ENCODE measurements at places on chromosomes 7 and 10.
A peak's percentile ranks its signal among the peaks of the same experiment; 100 is the strongest.

DNA sequence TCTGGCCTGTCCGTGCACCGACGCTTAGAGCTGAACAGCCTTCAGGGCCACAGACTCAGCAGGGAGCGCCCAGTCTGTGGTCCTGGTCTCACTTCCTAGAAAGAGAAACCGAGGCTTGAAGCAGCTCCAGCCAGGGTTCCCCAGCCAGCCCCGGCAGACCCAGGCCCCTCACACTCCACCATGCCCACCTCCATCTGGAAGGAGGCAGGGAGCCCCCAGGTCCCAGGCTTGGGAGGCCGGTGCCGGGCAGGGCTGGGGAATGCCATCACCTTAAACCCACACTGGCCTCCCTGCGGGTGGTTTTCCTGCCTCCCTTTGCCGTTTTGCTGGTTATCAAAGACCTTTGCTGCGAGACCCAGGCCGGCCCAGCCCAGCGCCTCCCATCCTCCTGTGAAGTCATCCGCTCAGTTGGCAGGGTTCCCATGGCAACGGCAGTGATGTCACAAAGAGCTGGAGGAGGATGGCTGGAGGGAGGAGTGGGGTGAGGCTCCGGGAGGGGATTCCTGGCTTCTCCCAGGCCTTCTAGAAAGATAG is 24.0 kb downstream of the ELFN1 start:
- DNase-seq = no peak

DNA sequence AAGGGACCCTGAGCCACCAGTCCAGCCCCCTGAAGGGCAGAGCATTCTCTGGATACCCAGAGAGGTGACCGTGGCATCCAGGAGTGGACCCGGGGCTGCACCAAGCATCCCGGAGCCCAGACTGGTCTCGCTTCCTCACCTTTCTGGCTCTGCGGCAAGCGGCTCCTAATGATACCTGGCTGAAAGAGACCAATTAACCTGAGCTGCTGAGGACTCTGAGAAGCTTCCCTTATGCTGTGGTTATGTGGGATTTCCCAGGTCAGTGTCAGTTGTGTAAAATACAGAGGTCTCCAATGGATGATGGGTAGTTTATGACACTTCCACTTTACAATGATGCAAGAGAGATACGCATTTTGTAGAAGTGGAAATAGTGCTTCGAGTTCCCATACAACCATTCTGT is 51.5 kb downstream of the PFKFB3 start:
- no peak for DNase-seq

- no peak for DNase-seq
Measured at GRCh38 chr10:23556727-23557440, 118.0 kb downstream of the OTUD1 start.

GRCh38 chr7:55969391-55969790 is 5.0 kb downstream of the NIPSNAP2 start:
- DNase-seq = no peak

GRCh38 chr7:39926111-39926510 is 23.9 kb upstream of the CDK13 start:
- no peak for DNase-seq

GRCh38 chr10:17805921-17806577 is 3.1 kb upstream of the MRC1 start:
- DNase-seq = no peak

GRCh38 chr7:118075936-118076335 is 108.0 kb upstream of the LSM8 start:
- DNase-seq = no peak

- DNase-seq = no peak
Measured at GRCh38 chr10:82463614-82464013, 588.6 kb downstream of the NRG3 start.

DNA sequence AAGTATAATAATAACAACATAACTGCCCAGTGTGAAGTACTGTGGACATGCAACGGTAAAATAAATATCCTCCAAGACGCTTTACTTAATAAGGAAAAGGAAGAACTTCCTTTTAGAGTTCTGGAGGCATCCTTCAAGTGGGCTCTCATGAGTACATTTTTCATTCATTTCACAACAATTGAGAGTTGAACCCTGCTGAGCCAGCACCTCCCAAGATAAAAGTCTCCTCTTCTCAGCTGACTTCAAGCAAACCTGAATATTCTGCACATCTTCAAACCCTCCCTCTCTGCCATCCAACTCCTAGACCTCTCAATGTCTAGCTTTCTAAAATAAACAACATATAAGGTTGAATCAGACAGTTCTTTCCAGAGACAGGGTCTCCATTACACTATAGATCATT is 7.5 kb downstream of the CCDC71L start:
- DNase-seq = no peak

- DNase-seq = peak; percentile 3
Measured at GRCh38 chr7:80135309-80136104, 876 bp downstream of the GNAI1 start.

GRCh38 chr10:101295261-101295660 is 58.7 kb upstream of the BTRC start:
- no peak for DNase-seq

- DNase-seq = no peak
Measured at GRCh38 chr10:125578658-125579315, 104.2 kb downstream of the TEX36 start.

GRCh38 chr10:131113709-131114291 is 197.7 kb downstream of the TCERG1L start:
- DNase-seq = no peak

DNA sequence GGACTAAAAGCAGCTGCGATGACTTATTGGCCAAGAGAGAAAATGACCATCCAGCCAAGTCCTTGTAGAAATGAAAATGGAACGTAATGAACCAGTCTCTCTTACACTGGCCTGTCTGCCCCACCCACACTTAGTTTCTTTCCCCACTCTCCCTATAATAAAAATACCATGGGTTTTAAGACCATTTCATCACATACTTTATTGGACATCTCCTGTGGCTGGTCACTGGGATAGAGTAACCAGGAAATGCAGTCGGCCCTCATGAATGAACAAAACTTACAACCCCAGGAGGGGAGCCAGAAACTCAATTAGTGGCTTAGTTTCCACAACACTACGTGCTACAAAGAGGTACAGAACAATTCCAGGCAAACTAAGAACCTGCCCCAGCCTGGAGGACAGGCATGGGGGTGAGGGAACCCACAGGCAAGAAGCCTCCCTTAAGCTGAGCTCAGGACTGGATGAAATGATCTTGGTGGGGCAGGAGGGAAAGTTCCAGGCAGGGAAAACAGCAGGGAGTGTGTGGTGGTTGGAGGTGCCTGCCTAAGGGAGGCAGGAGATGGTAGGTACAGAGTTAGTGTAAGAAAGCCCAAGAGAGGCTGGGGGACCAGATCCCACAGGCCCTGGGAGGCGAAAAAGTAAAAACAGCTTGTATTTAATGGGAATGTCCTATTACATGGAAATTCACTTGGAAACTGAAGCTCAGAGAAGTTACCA is 29.6 kb downstream of the MKI67 start:
- DNase-seq = no peak

- DNase-seq = no peak
Measured at GRCh38 chr7:94350734-94351133, 44.0 kb upstream of the COL1A2 start.

DNA sequence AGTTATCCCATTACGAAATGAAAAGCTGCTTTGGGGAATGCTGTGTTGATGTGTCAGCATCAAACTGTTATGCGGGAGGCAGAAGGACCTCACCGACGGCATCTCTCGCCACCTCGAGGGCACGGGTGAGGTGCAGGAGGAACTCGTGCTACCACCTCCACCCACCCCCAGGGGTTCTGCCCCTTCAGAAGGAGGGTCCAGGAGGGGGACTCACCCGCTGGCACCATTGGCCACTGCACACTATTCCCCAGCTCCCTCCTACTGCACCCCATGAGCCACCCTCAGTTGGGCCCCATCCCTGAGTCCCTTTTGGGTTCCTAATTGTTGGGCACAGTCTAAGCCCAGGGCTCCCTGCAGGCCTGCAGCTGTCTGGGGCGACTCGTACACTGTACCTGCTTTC is 236.6 kb downstream of the PTPRN2 start:
- DNase-seq = no peak

GRCh38 chr10:9209105-9209798 is 1154.8 kb downstream of the GATA3 start:
- DNase-seq = peak; percentile 31

GRCh38 chr7:18740579-18740988 is 245.0 kb downstream of the HDAC9 start:
- DNase-seq = no peak

DNA sequence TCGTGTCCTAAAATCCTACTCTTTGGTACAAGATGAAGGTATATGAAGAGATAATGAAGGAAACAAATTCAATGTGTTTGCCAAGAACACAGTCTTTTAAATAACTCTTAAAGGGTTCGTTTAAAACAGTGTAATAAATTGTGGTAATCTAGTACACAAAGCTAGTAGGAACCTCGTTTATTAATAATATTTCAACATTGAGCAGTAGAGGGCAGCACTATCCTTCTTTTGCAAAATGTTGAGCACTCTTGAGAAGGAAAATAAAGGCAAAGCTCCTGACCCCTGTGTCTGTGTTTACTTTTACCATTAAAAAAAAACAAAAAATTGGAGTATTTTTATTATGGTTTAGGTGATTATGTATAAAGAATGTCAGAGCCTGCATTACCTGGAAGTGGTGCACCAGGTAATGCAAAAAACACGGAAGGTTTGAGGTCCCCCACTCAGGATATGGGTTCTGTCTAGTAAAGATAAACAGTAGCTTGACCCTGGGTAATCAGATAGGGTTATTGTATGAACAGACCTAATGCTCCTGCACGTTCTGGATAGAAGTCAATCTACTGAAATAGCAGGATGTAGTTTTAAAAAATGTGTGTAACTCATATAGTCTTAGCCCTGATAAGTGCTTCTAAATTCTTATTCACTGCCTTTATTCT is 5.7 kb upstream of the GOT1 start:
- DNase-seq = peak; percentile 11

GRCh38 chr7:75650062-75650461 is 88.7 kb downstream of the HIP1 start:
- no peak for DNase-seq

- DNase-seq = no peak
Measured at GRCh38 chr7:5671046-5671445, 110.4 kb downstream of the RNF216 start.

GRCh38 chr7:80087051-80087770 is 47.4 kb upstream of the GNAI1 start:
- DNase-seq = no peak

DNA sequence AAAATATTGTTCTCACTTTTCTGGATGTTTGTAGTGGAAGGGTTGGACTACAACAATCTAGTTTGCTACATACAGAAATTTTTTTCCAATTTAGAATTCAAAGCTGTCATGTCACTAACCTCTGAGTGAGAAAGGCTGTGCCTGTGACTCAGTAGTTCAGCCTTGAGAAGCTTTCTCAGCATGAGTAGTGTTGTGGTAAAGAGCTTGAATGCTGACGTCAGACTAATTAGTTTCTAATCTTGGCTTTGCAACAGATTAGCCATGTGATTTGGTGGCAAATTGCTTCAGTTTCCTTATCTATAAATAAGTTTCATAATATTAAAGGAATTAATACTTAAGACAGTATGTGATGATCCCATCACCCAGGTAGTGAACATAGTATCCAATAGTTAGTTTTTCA is 83.8 kb downstream of the ABCA13 start:
- DNase-seq = no peak

DNA sequence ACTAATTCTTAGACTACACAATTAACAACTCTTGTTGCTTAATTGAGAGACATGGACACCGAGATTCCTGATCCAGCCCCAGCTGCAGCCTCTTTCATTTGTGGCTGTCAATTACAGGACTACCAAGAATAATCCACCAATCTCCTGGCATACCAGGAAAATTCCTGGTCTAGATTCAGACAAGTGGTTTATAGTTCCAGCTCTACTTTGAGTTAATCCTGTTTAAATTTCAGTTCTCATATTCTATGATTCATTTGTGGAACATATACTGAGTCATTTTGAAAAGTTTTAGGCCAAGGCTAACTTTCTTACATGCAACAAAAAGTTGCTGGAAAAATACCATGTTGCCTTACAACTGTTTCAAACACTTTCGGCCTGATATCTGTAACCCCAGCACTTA is 253.5 kb downstream of the MAGI2 start:
- DNase-seq = no peak

DNA sequence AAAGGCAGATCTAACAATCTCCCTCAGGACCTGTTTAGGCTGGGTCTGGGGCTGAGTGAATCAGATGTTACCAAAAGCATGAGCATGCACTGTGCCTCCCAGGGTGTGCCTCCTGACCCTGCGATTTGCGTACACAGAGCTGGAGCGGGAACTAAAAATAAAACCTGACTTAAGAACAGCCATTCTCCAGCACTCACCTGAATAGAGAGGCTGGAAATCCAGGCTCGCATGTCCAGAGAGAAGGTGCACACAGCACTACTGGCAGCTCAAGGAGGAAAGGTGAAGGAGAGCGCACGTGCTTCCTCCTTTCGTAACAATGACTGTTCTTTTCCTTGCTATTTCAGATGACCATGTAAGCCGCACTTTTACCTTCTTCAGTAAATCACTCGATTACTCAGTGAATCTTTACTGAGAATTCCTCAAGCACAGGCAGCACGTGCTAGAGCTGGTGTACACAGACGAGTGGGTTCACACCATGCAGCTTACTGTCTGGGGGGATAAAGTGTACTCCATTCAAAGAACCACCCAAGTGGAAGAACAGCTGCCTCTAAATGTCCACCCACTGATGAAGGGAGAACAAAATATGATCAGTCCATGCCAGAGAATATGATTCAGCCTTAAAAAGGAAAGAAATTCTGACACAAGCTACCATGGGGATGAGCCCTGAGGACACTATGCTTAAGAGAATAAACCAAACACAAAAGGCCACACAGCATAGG is 45.6 kb downstream of the SFMBT2 start:
- DNase-seq = no peak

DNA sequence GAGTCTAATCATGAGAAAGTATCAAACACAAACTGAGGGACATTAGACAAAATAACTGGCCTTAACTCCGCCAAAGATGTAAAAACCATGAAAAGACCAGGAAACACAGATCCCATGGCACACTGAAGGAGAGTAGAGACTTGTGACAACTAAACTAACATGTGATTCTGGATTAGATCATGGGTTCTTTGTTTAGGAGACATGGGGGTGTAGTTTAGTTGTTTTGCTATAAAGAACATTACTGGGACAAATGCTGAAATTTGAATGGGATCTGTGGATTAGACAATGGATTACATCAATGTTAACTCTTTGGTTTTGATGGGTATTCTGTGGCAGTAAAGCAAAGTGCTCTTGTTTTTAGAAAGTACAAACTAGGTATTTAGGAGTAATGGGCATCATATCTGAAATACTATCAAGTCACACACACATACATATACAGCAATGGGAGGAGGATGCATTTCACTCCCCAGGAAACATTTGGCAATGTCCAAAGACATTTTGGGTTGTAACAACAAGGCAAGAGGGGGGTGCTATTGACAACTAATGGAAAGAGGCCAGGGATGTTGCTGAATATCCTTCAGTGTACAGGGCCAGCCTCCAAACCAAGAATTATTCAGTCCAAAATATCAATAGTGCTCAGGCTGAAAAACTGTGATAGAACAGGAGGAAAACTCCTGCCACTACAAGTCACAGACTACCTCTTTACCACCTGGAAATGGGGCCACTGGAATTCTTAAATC is 32.4 kb downstream of the WAPL start:
- no peak for DNase-seq

- DNase-seq = no peak
Measured at GRCh38 chr10:33093362-33093761, 135.3 kb upstream of the ITGB1 start.

Measured in germinal center (tissue), 1 donor.